Osteocyte (in vitro differentiated cells): ENCODE measurements at places on chromosomes 12 and 14.

- DNase-seq: peak; percentile 64
Measured at GRCh38 chr12:85191-85666, 18.7 kb downstream of the IQSEC3 start.

DNA sequence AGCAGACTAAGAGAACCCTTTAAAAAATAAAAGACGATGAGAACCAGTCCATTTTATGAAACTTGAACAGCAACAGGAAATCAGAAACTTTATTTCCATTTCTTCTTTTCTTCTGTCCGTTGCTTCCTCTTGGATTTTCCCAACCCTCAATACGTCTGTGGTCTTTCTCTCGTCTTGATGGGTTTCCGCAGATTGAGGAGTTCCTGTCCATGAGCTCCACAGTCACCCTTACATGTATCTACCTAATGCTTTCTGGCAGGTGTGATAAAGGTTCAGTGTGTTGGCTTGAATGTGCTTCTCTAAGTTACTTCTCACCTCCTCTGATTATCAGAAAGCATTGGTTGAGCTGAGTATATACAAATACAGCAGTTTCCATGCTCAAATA, 110.0 kb downstream of the ETV6 start:
- no peak for DNase-seq

GRCh38 chr14:99863059-99863458, 69.8 kb downstream of the EML1 start:
- DNase-seq: no peak

DNA sequence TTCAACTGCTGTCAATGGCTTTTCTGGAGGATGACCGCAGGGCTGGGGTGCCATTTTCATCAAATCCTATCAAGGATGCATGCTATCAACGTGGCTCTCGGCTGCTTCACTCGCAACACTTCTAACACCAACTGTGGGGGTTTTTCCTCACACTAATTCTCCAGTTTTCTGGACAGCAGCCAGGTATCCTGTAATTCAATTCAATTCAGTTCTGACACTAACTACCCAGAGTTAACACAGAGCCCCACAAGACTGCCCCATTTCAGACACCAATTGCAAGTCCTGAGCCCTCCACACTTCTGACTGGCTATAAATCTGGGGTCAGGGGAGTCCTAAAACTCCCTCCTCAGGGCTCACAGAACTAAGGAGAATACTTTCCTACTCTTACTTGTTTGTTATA, 55.3 kb upstream of the TMCC3 start:
- DNase-seq: no peak

GRCh38 chr12:94435511-94435927, 24.1 kb downstream of the CEP83 start:
- no peak for DNase-seq

GRCh38 chr14:73173092-73173735, 36.9 kb downstream of the PSEN1 start:
- no peak for DNase-seq

DNA sequence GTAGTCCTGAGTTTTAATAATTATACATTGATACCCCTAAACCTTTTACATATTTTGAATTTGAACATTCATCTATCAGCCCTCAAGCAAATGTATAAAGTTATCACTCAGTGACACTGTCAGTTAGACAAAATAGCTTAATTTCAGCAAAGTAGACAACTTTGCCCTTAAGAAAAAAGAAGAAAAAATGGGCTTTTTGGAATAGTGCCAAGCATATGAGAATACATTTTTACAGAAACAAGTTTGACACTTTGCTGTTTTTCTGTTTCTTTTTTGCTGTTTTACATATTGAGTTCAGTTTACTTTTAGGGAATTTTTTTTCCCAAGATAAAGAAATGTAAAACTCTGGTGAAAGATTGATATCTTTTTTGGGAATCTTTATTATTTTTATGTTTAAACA, 14.3 kb downstream of the TBK1 start:
- DNase-seq: no peak
